Left ventricle myocardium inferior (tissue), 1 donor: ENCODE measurements at places on chromosomes 12 and 14.

- DNase-seq: no peak
Observed at GRCh38 chr14:86625637-86626036, 1095.7 kb downstream of the FLRT2 start.

DNA sequence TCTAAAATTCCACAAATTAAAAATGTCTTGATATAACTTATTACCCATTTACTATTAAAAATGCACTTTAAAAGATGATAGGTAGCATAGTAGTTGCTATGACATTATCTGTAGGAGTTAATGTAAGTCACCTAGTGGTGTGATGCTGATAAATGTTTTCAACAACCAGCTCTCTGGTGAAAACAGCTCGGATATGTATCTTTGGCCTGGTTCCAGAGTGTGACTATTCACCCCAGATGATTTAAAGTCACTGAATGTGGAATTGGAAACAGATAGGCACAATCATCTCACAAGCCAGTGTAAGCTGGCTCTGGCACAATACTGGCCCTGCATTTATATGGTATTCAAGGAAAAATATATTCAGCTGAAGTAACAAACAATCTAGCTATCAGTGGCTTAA, 9.2 kb upstream of the CCDC196 start:
- DNase-seq: no peak

- no peak for DNase-seq
Observed at GRCh38 chr12:238736-239398, 23.8 kb downstream of the SLC6A13 start.

DNA sequence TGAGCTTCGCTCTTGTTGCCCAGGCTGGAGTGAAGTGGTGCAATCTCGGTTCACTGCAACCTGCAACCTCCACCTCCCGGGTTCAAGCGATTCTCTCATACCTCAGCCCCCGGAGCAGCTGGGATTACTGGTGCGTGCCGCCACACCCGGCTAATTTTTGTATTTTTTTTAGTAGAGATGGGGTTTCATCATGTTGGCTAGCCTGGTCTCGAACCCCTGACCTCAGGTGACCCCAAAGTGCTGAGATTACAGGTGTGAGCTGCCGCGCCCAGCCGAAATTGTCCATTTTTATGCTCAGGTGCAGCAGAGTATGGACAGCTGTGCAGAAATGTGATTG, 19.2 kb upstream of the CYP46A1 start:
- no peak for DNase-seq

DNA sequence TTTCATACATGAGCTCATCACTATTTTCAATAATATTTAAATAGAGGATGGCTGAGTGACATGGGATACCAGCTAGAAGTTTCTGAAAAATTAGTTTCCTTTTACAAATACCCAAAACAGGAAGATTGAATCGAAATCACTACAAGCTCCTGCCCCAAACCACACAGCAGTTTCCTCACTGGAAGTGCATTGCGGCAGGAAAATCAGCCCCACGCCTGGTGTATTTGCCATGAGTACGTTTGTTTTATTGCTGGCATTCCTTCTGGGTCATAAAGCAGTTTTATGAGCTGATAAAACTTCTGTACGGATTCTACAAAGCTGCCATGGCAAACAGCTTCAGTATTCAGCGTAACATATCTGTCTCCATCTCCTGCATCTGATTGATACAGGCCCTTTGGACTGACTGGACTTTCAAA, 23.7 kb downstream of the CDC42BPB start:
- no peak for DNase-seq

GRCh38 chr12:17976202-17976601, 113.8 kb downstream of the RERGL start:
- no peak for DNase-seq
